Activated CD4-positive, alpha-beta T cell treated with anti-CD3 and anti-CD28 coated beads, Interleukin-2, amount 10 ng/mL, durations not matched to agents 7 days and 5 days (primary cell): ENCODE measurements at places on chromosomes 2 and 18.

DNA sequence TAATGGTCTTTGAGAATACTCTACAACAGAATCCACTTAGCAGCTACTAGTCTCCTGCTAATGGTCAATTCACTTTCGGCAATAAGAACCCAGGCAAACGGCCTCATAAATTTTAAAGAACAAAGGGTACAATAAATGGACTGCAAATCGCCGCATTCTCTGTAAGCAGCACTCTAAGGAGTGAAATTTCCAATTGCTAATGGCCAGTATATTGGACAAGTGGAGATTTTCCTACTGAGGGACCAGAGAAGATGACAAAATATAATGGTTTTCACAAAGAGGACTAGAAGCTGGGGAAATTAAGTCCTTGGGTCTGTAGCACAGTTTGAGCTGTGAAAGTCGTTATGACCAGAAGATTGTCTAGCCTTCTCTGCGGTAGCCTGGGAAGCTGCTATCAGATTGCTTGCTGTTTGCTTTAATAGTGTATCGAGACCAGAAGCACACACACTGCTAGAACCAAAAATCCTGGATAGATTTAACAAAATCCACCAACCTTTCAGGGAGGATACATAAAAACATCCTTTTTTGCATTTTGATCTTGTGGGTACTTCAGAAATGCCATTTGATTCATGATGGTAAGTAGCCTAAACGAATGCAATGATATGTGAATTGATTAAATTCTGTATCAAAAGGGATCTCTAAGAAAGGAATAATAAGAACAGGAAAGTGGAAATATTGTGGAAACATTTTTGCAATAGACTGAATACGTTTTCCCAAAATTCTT is 53.6 kb upstream of the ATP8B1 start:
- DNase-seq = no peak

DNA sequence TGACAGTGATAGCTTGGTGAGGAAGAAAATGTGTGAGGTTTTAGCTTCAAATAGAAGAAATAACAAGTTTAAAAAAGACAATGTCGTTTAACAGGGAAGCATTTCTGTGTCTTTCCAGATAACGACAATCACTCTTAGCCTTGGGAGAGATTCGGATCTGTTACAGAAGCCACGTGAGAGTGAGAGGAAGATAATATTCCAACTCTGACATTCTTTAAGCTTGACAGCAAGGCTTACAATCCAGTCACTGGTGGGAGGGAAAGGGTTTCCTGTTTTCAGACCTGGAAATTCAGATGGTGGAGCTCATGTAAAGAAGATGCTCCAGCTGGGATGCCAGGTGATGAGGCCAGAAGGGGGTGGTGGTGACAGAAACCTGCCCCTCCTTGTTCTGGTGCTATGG is 30.8 kb downstream of the FBXO48 start:
- no peak for DNase-seq

GRCh38 chr2:61707984-61708852 is 145.6 kb downstream of the FAM161A start:
- DNase-seq = no peak

- no peak for DNase-seq
These were observed 201.1 kb downstream of the SH3RF3 start for GRCh38 chr2:109330056-109330455.

GRCh38 chr2:156423674-156424282 is 12.4 kb upstream of the GPD2 start:
- no peak for DNase-seq

DNA sequence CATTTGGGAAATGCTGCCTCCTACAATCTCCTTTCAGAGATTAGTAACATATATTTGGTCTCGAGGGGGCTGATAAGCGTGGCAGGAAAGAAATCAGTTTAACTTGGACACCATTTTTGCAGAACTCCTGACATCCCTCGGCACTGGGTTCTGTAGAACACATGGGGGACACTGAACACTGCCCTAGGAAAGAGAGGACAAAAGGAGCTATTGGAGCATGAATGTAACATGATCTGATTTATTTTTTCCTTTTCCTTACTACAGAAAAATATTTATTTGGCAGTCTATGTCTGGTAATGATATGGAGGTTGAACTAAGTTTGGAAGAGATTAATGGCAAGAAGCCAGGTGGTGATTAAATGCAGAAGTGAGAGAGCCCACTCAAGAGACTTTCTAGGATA is 153.8 kb downstream of the AFF3 start:
- DNase-seq = no peak

DNA sequence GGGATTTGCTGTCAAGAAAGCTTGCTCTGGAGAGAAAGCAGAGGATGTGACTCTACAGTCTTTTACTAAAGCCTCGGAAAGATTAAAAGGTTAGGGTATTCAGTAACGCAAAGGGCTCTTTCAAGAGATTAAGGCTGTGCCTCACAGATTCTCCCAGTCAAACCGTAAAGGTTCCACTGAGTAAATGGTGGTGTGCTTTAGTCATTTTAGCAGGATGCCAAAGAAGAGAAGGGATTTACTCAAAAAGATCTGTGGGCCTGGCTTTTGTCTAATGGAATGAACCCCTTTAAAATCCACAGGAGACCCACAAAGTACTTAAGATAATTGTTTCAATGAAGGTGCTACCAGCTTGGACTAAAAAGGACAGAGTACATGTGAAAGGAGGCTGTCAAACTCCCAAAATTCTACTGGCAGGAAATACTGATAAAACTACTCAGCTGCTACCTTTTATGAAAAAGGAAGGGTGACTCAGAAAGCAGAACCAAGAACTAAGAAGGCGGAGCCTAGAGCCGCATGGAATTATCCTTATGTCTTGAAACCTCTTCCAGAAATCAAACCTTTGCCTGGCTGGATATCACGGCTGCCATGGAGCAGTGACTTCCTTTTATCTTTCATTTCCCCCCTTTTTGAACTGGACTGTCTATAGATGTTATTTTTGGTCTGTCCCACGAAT is 670.2 kb upstream of the ZEB2 start:
- DNase-seq = no peak

GRCh38 chr2:86048888-86049287 is 56.8 kb downstream of the POLR1A start:
- no peak for DNase-seq
